Stimulated activated CD4-positive, alpha-beta T cell treated with anti-CD3 and anti-CD28 coated beads, Interleukin-4, amount 100 ng/mL, for 1 hour (primary cell): ENCODE measurements at places on chromosomes 12 and 14.

- DNase-seq: no peak
Measured at GRCh38 chr14:88017535-88017934, 12.6 kb downstream of the GPR65 start.

DNA sequence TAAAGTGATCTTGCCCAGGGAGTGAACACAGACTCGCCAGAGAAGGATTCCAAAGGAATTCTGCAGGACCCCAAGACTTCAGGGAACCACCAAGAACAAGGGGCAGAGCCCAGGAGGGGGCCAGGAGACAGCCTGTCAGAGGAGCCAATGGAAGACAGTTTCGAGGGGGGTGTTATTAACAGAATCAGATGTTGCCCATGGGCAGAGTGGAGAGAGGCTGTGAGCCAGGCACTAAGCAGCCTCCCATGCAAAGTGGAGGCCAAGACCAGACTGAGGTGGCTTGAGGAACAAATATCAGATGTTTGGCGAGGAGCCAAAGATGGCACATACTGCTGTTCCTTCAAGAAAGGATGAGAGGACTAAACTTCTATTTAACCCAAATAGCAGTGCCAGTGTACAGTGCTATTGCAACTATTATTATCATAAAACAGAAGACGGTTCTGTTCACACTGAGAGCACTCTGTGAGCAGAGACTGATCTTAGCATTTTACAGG, 12.6 kb downstream of the APPL2 start:
- no peak for DNase-seq

DNA sequence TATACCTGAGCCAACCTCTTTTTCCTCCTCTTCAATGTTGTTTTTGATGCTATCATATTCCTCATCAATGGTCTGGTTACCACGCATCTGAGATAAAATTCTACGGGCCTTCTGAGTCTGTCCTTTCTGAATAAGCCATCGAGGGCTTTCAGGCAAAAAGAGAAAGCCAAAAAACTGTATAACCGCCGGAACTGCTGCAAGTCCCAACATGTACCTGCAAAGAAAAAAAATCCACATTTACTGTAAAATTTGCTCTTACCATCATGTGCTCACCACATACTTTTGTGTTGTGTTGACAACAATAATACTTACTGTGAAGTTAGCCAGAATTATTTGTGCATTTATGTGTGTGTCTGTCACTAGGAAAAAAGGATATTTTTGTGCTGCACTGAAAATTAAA, 77.6 kb downstream of the SLC2A13 start:
- no peak for DNase-seq

GRCh38 chr14:22008766-22009165, 335.1 kb upstream of the OR4E1 start:
- DNase-seq: no peak

DNA sequence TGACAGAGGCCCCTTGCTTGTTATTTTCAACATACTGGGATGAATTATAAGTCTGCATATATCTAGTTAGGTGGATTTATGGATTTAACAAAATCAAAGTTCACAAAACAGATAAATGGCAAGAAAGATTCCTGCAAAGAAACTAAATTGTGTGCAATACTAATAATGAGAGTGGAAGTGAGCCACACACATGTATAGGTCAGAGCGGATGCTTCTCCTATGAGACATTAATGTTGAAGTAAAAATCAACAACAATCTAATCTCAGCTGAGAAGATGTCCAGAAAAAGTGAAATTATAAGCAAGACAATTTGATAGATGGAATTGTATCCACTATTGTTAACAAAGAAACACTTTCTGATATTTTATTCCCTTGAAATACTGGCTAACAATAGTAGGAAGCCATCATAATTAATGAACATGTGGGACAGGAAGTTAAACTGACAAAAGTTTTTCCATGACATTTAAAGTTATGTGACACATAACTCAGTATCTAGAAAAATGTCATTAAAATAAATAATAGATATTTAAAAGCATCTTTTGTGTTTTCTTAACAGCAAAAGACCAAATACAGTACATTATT, 39.7 kb downstream of the RAD51B start:
- DNase-seq: no peak

DNA sequence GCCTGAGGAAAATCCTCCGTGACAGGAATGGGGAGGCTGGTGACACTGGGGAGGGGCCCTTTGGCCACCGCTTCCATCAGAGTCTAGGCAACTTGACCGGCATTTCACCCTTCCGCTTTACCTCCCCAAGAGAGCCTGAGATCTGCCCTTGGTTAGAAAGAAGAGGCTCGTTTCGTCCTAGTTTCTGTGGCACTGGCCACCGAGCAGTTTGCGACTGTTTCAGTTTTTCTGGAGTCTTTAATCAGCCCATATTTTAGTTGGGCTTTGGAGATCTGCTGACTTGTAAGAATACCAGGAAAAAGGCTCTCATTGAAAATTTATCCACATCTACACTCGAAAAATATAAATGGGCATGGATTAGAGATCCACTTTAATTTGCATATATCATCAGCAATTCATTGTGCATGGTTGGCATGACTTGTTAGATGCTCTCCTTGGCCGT, 414 bp upstream of the ANKS1B start:
- DNase-seq: no peak

DNA sequence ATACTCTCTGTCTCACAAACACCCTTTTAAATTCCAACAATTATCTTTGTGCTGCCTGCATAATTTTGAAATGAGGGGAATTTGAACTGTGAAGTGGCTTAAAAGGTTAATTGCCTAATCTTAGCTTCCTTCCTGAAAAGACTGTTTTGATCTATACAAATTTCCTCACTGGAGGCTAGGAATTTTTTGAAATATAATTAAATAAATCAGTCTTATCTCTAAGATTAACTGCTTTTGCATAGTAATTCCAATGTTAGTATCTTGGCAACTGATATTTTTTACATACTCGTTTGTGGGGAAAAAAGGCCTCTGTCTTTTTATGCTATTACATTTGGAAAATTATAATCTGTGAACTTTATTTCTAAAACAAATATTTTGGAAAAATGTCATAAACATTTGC, 498.5 kb downstream of the TMTC2 start:
- no peak for DNase-seq

DNA sequence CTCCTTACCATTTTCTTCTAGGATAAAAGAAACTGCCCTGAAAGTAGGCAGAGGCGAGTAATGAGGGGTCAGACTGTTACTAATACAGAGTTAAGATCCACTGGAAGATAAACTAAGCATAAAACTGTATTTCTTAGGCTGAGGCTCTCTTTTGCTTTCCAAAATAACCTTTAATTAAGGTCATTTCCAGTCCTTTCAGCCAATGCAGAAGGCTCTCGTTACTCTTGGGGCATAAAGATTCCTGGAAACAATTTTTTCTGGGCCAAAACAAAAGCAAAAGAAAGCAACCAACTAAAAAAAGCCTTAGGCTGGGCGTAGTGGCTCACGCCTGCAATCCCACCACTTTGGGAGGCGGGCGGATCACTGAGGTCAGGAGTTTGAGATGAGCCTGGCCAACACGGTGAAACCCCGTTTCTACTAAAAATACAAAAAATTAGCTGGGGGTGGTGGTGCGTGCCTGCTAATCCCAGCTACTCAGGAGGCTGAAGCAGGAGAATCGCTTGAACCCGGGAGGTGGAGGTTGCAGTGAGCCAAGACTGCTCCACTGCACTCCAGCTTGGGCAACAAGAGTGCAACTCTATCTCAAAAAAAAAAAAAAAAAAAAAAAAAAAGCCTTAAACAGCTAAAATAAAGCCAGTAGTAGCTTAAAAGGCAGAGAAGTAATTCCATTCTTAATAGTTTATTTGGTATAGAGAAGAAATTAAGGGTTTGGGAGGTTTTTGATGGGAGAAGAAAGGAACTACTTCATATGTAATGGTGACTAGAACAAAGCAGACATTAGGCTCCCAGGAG, 68.9 kb upstream of the STAC3 start:
- DNase-seq: no peak

GRCh38 chr12:82958966-82959365, 272.3 kb downstream of the TMTC2 start:
- no peak for DNase-seq

DNA sequence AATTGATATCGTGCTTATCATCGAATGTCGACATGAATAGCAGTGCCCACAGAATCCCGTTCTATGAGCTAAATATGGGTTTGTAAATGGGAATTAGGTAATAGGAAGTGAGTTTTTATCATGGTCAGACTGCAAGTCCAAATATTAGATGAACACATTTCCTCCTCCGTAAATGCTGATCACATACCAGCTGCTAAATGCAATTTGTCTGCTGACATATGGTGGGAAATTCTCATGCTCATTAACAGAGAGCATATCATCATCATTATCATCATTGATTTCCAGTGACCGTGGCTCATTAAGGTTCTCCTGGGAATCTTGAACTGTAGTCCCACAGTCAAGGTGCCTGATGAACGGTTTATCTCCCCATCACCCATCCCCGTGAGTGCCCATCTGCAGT, 998.8 kb upstream of the TMEM132C start:
- DNase-seq: no peak

- DNase-seq: no peak
Measured at GRCh38 chr12:4441355-4442335, 4.0 kb downstream of the FGF6 start.

DNA sequence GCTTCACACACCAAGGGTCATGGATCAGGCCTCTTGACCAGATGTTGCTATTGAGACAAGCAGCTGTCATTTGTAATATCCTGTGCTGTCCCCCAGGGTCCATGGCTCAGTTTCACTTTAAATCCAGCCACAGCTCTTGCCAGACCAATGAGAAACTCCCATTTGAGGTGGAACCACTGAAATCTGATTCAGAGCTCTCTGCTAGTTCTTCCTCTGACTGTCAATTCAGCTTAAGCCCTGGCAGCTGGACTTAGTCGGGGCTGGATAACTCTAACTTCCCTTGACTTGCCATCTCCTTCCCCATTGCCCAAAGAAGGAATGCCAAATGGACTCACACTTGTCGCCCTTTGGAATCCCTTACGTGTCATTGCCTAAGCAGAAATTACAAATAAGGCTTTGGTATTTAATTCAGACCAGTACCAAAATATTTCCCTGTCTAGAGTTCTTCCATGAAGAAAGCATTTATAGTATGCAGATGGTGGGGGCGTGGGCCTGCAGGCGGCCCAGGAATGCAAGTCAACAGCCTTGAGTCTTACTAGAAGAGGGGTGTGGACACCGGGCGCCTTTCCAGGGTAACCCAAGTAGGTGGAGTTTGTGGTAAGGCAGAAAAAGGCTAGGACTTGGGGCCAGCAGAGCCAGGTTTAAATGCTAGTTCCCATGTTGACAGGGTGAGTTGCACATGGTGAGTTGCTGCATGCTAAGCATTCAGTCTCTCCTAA, 96.9 kb upstream of the TMPO start:
- no peak for DNase-seq

- DNase-seq: no peak
Measured at GRCh38 chr12:108855284-108856169, 1.9 kb downstream of the SSH1 start.

GRCh38 chr12:93006471-93007208, 77.5 kb upstream of the EEA1 start:
- no peak for DNase-seq

DNA sequence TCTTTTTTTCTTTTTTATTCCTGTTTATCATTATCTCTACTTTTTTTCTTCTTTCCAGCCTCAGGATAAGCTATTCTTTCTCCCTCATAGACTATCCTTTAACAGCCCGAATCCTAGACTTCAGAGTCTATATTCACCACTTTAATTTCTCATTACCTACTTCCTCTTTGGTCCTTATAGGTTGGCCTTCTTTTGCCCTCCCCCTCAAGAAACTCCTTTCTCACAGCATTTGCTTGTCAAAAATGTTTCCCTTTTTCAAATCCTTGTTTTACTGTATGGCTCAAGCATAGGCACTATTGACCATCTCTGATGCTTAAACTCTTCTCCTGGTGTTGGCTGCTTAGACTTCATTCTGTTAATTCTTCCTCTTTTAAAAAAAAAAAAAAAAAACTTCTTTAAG, 52.5 kb downstream of the KIAA0586 start:
- no peak for DNase-seq

DNA sequence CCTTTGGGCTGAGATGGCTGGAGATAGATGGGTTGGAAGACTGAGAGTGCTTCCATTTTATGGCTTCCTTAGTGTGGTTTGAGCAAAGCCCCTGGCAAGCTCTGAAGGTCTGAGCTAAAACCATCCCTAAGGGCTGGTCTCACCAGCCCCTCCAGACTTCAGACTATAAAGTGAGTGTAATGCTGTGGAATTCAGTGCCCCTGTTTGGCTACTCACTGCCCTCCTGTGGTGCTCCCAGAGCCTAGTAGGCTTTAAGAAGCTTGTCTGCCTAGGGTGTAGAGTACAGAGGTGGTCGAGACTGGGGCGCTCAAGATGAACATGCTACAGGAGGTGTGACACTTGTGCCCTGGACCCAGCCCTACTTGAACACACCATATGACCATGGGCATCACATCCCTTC, 246.7 kb upstream of the FKBP4 start:
- no peak for DNase-seq

DNA sequence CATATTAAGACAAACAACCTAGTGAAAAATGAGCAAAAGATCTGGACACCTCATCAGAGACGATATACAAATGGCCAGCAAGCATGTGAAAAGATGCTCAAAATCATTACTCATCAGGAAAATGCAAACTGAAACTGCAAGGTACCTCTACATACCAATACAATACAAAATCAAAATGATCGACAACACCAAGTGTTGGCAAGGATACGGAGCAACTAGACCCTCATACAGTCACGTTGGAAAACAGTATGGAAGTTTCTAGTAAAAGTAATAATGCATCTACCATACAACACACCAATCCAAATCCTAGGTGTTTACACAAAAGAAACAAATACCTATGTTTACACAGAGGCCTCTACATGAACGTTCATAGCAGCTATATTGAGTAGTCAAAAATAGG, 99.9 kb downstream of the IPO8 start:
- DNase-seq: no peak

DNA sequence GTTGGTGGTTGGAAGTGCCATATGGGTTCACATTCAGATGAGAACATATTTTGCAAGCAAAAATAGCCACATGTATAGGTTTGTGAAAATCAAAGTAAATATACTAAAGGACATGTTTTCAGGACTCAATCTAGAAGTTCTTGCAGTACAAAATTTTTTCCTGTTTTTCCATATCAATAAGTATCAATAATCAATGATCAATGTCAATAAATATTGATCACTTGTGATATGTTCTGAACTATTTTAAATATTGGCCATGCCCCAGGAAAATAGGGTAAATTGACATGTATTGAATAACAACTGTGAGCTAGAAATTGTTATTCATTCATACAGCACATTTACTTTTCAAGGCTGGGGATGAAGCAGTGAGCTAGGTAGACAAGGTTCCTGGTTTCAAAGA, 24.3 kb downstream of the ALG10 start:
- no peak for DNase-seq

DNA sequence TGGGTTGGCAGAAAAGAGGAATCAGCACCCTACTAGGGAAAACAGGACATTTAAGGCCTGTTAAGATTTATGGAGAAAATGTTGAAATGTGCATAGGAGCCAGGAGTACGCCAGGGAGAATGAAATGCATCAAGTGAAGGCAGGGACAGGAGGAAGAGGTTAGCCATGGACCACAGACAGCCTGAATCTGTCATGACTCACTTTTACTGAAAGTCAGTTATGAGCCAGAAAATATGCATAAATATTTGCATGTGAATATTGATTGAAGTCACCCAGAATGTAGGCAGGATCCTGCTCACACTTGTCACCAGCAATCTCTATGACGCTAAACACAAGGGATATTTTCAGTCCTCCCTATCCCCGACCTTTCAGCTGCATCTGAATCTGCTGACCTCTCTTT, 25.1 kb upstream of the CDK17 start:
- no peak for DNase-seq
